Fibroblast of skin of right quadriceps (primary cell): ENCODE measurements at places on chromosomes 3 and 15.

DNA sequence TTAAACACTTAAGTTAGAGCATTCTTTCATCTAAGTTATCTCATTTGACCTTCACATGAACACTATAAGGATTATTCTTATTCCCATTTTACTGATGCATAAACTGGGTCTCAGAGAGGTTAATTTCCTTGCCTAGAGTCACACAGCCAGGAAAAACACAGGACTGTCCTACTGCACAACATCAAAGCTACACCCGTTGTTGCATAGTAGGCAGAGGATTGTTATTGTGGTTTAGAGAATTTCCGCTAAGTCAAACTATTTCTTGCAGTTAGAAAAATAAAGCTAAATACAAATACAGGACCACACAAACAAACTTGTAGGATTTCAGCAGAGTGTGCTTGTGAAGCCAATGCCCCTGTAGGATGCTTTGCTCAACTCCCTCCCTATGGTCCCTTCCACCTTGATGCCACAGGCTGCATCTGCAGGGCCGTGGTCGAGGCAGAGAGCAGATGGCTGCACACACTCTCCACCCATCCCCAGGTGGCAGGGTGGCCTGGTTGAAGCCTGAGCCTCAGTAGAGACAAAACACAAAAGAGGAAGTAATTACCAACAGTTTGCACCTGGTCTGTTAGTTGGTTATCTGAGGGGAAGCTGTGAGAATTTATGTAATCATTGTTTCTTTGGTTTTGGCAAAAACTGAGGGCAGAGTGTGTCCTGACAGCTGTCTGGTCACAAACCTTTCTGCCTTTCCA is 41.1 kb upstream of the SKOR1 start:
- DNase-seq: no peak

GRCh38 chr3:186209810-186210752 is 101.2 kb upstream of the ETV5 start:
- DNase-seq: peak; percentile 59

DNA sequence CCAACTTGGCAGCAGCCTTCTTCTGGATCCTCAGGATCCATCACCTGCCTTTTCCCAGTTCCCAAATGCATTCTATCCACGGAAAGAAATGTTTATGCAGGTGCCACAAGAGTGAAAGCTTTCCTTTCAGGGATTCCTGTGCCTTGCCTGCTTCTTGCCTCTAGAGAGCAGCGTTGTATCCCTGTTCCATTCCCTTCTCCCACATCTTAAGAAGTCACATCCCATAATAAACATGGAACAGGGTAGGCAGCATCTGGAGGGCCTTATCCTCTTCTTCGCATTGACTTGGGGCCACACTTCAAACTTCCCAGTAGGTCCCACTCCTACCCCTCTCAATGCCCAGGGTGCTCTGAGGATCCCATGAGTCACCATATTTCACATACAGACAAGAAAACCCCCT is 72.7 kb upstream of the DCLK3 start:
- no peak for DNase-seq

GRCh38 chr3:48663489-48664312 is 1.0 kb upstream of the CELSR3 start:
- DNase-seq: peak; percentile 94

DNA sequence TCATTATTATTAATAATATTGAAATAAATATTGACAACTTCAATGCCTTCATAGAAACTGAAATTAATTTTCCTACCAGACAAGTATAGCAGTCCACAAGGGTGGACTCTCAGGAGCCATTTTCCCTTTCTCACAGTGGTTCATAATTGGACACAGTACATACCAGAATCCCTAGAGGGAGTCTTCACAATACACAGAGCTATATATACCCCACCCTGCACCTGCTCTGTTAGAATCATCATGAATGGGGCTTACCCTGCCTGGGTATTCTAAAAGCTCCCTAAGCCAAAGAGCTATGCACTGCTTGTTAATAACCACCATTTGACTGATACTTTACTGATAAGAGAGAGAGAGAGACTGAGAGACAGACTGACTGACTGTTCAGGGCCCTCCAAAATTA is 134.9 kb downstream of the FEZF2 start:
- no peak for DNase-seq
